ENCODE measurements at places on chromosomes 5 and 9. TPM values are rescaled to one million over a fixed set of nuclear protein-coding genes. Genes with fewer than 3 reads are reported as not detected.

- DNase-seq: no peak
Observed at GRCh38 chr9:16058131-16058549, 505.3 kb downstream of the CCDC171 start.

DNA sequence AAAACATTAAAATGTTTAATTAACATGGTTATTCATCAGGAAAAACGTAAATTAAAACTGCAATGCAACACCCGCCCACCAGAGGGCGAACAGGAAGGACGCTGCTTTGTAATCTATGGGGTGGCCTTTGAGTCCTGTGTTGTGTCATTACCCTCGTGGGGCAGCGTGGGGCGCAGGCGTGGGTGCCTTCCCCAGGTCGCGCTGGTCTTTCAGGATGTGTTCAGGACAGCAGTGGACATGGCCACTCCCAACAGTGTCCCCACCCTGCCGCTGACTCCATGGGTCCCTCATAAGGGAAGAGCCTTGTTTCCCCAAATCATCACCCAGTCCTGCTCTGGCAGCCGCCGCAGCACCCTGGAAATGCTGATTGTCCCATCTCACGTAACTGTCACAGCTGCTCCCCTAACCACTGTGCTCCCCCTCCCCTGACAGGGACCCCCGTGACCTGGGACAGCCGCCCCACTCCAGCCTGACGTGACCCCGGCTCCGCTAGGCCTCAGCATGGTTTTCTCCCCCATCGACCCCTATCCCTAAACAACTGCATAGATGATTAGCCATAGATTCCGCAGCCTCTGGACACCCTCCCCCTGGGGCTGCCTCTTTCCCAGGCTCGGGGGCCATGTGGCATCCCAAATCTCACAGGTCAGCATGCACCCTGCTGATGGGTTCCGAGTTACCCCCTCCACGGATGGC, 36.4 kb downstream of the GLT6D1 start:
- DNase-seq: no peak

DNA sequence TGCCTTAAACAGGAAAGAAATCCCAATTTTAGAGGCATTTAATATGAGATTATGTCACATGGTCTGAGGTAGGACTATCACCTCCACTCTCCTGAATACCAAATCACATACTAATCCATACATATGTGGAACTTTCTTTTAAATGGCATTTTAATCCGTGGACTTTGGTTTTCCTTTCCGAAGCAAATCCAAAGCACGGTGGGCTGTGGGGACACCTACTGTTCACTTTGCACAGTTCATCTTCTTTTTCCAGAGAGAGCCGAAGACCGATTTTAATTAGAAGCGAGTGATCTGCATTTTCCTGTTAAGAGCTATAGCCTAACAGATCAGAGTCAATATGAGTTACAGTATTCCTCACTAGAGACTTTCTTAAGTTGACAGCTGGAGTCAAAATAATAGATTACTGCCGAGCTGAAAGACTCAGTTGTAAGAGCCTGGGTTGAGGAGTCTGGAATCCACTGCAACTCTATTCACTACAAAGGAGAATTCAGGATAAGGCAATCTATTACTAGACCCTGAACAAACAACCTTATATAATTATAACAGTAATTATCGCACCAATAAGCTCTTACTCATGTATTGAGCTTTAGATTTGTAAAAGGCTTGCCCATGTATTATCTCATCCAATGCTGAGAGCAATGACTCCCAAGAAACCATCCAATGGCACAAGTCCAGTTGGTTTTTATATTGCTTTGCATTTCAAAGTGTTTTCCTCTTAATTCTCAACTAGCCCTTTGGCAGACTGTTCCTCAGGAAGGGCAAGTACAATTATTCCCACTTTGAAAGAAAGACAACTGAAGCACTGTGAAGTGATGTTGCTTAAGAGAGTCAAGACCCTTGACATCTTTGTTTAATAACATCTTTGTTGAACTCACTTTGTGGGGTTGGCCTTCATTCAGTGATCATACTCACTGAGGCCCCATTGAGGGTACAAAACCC, 144.7 kb downstream of the TRPM6 start:
- DNase-seq: no peak

DNA sequence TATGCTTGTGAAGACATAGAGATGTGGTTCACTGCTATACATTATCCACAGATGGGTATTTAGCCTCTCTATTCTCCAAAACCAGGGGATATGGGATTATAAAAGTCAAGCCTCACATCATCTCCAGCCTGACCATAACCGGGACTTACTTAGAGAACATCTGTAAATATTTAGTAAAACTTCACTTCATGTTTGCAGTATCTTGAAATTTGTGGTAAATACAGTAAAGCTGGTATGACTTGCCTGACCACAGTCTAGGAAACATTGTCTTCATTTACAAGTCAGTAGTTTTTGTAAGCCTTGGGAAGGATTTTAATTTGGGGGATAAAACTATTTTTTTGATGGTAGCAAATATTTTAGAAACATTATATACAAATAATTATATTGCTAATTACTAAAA, 64.2 kb downstream of the MAST4 start:
- DNase-seq: no peak

DNA sequence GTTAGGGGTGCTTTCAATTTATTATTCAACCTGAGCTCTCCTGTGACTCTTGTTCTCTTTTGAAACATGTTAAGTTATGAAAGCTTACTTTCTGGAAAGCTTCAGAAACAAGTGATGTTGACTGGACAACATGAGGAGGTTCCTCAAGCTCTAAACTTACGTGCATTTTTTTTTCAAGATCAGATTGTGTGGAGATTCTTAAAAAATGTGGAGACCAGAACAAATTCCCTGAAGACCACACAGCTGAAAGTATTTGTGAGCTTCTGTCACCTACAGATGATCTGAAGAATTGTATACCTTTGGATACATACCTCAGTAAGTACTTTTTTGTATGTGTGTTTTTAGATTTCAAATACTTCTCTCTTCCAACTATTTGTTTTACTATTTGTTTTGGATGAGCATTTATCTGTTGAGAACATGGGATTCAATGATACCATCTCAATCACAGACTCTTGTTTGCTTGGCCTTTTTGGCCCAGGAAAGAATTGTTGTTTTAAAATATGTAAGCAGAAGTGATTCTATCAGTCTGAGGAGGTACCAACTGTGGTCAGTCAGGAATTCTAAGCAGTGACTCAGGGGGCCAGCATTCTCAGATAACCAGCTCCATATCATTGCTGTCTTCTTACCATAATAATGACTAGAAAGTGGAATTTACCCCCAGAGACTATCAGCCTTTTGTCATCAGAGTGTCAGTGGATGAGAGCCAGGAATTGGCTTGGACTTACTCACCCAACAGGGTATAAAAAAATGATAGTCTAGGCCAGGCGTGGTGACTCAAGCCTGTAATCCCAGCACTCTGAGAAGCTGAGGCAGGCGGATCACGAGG, 34.4 kb upstream of the GLIPR2 start:
- no peak for DNase-seq

DNA sequence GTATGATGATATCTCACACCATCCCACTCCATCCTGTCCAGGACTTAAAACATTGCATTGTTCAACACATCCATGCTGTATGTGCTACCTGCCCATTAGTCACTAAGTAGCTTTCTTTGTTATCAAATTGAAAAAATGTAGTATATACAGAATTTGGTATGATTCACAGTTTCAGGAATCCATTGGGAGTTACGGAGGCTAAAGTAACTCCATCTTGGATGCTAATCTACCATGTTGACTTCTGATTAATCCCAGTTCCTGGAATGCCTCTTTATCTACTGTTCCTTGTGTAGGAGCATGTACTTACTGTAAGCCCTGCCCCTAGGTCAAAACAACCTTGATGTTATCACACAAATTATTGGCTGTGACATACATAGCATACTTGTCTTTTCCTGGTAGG, 38.9 kb upstream of the FOXB2 start:
- no peak for DNase-seq

DNA sequence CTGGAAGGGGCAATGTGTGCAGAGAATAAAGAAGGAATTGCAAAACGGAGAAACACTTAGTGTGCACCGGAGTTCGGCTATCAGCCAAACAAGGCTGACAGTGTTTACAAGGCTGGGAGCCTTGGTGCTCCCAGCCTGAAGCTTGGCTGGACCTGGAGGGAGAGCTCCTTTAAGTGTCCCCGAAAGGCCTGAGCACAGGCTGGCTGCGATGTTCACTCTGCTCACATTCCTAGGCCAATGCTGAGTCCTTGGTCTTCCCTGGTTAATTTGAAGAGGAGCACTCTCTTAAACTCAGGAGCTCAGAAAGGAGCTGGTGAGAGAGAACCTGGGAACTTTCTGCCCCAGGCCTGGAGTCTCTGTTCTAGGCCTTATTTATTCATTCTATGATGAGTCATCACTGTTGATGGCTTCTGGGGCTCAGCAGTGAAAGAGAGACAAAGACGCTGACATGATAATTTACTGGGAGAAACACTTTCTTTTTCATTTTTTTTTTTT, 88.6 kb upstream of the MYO10 start:
- no peak for DNase-seq

DNA sequence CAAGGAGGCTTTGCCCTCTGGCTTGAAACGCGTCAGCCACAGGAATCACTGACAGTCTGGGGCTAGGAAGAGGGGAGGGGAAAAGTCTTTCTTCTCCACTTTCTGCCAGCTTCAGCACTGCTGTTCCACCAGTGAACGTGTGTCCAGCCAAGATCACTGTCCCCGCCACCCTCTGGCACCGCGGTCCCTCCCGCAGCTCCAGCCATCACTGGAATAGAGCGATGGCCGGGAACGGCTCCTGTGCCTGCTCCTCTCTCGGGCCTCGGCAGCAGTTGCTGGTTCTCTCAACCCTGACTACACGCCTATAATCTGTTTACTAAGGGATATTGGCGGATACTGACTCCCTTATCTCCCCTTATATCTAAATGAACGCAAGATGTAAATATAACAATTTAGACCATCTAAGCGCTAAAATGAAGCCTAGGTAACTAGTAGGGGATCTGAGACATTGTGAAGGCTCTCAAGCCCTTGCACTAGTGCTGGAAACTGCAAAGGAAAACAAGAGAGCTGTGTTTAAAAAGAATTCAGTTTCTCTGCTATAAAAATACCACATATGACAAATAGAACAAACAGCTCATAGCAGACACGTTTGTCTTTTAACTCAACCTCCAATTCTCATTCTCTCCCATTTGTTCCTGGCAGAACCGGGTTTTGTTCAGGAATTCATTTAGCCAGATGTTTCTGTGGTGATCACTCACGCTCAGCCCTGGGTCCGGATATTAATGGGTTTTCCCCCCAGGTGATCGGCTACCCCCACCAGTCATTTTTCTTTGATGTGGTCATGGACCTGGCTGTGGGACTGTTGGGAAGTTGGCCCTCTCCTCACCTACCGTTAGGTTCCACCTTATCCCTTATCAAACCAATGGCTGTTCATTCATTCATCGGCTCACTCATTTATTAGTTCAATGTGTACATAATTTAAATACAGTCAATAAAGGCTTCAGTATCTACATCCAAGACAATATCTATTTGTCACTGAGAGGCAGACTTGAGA, 149.8 kb downstream of the MED10 start:
- DNase-seq: no peak

- no peak for DNase-seq
Observed at GRCh38 chr9:124366476-124367220, 48.6 kb downstream of the PSMB7 start.

- DNase-seq: no peak
Observed at GRCh38 chr5:72006361-72006760, 100.9 kb upstream of the MAP1B start.

DNA sequence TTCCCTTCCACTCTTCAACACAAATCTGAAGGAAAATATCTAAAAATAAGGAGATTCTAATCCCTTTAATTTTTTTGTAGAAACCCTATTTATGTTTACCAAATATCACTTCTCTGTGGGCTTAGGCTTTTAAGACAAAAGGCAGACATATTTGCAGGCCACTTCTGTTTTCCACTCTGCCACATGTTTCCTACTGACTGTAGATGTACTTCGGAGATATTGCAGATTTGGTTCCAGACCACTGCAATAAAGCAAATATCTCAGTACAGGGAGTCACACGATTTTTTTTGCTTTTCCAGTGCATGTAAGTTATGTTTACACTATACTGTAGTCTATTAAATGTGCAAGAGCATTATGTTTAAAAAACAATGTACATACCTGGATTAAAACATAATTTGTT, 219.0 kb downstream of the SREK1 start:
- DNase-seq: no peak

- DNase-seq: no peak
Observed at GRCh38 chr9:26266146-26266793, 588.0 kb upstream of the TUSC1 start.

DNA sequence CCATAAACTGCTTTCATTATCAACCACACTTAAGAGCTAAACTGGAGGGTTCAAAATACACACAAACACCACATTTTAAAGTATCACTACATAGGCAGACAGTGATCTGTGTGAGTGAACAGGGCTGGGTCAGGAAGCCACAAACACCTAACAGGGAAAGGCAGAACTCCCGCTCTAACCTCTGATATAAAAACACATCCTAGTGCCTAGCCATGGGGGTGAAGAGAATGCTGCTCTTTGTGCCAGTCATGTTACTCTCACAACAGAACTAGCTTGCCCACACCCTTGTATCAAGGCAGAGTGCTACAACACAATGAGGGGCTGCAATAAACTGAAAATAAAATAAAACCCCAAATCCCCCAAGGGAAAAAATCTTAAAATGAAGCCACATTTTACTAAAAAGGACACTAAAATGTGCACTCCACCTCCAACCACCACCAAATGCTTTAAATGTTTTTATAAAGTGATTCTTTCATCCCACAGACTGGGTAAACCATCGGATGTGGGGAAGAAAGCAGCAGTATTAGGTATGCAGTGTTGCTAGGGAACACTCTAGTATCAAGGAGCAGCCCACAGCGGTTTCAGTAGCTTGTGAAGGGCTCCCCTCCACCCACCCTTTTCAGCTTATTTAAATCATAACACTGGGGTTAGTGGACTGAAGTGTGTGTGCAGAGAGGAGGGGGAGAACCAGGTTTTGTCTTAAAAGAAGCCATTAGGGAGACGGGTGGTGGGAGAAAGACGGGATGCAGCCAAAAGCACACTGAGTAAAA, 64.5 kb downstream of the TMEM161B start:
- no peak for DNase-seq

DNA sequence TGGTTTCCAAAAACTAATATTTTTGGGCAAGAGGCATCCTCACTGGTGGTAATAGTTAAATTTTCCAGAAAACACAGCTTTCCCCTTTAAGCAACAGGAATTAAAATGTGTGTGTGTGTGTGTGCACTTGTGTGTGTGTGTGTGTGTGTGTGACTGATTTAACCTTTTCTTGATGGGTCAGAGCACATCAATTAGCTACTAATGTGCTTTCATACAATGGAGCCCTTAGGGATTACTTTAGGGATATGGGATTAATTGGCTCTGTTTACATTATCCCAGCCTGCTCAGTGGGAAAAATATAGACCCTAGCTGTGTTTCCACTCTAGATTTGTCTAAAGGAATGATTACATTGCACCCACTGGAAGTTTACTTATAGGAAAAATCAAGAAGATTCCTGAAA, 6.5 kb downstream of the PLCXD3 start:
- no peak for DNase-seq

DNA sequence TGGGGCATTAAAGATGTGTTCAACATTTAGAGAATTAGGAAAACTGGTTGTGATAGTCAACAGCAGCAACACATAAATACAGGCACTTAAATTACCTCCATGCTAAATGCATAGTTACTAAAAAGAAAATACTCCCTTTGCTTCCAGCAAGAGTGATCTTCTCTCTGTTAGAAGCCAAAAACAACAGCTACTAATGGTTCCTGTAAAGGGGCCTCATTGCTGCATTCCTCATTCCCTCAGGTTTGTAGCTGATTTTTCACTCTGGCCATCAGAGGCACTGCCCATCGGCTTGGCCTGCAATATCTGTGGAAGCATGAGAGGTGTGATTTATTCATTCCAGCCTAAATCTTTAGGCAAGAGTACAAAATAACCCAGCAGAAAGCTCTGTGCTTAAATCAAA, 466.0 kb upstream of the ADAMTS16 start:
- DNase-seq: no peak

VLDLR gene
- 27.0 TPM for polyA plus RNA-seq

CCDC171 gene
- 6.1 TPM for polyA plus RNA-seq
